ENCODE measurements at places on chromosomes 11 and 22.
A peak's percentile ranks its signal among the peaks of the same experiment; 100 is the strongest.

DNA sequence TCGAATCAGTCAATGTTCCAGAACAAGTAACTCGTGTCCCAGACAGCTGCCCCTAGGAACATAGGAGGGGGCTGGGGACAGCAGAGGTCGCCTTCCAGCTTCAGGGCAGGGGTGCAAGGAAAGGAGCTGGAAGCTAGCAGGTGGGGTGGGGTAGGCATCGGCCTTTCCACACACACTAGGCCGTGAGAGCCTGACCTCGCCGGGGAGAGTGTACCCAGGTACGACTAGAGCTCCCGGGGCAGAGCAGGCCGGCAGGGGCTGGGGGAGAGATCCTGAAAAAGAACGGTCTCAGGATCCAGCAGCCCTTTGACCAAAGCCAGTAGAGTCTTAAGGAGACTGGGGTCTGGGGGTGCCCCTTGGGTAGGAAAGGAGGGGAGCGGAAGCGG, 1127.5 kb downstream of the BRD1 start:
- no peak for DNase-seq

- DNase-seq = no peak
Measured at GRCh38 chr11:33391893-33392251, 134.7 kb downstream of the HIPK3 start.

GRCh38 chr11:102485095-102485722, 32.6 kb upstream of the TMEM123 start:
- no peak for DNase-seq

DNA sequence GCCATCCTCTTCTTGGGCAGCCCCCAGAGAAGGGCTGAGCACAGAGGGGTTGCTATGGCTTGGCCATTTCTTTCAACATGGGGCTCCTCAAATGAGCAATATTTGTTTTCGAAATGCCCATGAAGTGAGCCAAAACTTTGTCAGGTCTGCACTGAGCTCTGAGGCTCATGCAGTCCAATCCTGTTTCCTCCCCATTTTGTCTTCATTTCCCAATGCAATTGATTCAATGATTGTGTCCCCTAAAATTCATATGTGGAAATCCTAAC, 60.6 kb upstream of the CD44 start:
- DNase-seq = no peak

DNA sequence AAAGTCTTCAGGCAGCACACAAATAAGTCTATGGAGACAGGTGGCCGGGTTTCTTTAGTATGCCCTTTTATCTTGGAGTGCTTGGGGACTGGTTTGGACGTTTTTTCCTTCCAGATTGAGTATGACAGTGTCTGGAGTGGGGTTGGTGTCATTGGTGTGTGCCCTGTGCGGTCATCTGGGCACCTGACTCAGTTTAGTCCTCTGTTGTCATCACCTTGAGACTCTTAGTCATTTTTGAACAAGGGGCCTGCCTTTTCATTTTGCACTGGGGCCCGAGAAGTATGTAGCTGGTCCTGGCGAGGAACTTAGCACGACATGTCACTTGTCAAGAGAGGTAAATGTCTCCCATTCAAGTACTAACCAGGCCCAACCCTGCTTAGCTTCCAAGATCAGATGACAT, 27.2 kb upstream of the MYO18B start:
- DNase-seq = no peak

GRCh38 chr22:29393019-29393608, 4.7 kb upstream of the AP1B1 start:
- no peak for DNase-seq

DNA sequence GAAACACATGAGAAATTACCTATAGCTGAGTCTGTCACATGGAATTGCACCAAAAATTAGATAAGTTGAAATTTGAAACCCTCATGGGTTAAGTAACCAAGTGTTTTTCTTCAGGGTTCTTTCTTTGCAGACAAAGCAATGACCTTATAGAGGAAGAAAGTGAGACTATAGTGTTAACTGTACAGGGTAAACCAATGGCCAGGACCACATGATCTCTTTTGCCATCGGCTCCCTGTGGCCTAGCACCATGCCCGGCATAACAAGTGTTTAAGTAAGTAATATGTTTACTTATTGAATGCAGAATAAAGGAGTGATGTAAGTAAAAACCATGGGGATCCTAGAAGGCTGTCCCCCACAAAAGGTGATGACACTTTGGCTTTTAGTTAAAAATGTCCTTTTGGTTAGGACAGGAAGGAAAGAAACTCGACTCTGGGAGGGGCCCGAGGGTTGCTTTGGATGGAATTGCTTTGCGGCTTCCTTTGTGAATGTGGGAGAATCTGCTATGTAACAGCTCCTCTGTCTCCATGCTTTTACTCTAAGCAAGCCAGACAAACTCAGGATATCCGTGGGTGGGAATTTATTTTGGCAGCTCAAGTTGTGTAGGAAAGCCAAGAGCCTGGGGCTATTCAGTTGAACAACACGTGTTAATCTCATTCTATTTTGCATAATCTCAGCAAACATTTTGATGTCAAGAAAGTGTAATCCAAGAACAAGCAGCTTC, 454.7 kb downstream of the INSC start:
- no peak for DNase-seq

- no peak for DNase-seq
Measured at GRCh38 chr11:36364551-36365325, 68.7 kb downstream of the PRR5L start.

GRCh38 chr11:30225642-30226041, 5.2 kb upstream of the FSHB start:
- DNase-seq = no peak

GRCh38 chr11:116224154-116224888, 548.5 kb downstream of the BUD13 start:
- peak; percentile 34 for DNase-seq

- DNase-seq = no peak
Measured at GRCh38 chr11:13685461-13686108, 17.1 kb downstream of the FAR1 start.

DNA sequence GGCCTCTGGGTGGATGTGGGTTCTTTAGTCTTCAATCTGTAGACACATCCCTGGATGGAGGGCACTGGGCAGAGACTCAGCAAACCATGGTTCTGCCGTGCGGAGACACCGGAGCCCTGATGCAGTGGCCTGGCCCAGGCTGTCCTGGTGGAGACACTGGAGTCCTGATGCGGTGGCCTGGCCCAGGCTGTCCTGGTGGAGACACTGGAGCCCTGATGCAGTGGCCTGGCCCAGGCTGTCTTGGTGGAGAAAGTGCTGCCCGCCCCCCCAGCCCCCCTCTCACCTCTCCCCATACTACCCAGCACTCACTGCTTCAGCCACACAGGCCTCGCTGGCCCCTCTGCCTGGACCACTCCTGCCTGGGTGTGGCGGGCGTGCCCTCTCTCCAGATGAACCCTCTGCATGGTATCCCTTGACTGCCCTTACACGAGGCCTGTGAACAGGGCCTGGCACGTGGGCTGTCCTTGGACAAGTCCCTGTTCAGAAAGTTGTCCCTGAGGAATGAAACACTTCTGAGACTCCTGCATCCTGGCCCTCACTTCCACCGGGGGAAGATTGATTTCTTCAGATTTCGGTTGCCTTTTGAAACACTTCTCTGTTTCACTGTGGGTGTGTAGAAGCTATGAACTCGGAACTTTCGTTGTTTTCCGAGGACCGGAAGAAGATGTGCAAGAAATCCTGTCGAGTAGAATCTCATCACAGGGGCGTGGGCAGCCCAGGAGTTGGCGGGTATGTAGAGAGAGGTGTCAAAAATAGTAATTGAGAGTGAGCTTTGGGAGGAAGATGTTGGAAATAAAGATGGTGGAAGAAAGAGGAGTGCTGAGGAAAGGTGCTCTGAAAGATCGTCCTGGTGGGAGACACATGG, 26.2 kb downstream of the IGHMBP2 start:
- no peak for DNase-seq

GRCh38 chr11:73401217-73401923, 25.2 kb downstream of the RELT start:
- no peak for DNase-seq

All from germinal center (tissue), 1 donor.